NCI-H2107 (cell line): ENCODE measurements at places on chromosomes 6 and 20.

DNA sequence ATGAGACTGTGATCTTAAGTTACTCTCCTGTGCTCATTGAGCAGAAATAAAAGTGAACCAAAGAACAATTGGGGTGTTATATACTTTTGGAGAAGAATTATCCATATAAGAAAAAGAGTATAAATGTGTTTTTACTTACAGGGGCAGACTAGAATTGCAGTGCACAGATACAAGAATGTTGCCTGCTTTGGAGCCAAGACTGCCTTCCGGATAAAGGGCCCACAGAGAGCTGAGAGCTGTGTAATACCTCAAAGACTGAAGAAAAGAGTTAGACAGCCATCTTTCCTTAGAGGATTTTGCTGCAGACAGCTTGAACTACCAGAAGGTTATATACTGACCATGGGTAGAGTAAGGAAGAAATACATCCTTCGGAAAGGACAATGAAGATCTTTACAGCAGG lies 1235.5 kb upstream of the CITED2 start:
- DNase-seq, result no peak

GRCh38 chr6:148112851-148113319 lies 229.8 kb upstream of the SASH1 start:
- no peak for DNase-seq

DNA sequence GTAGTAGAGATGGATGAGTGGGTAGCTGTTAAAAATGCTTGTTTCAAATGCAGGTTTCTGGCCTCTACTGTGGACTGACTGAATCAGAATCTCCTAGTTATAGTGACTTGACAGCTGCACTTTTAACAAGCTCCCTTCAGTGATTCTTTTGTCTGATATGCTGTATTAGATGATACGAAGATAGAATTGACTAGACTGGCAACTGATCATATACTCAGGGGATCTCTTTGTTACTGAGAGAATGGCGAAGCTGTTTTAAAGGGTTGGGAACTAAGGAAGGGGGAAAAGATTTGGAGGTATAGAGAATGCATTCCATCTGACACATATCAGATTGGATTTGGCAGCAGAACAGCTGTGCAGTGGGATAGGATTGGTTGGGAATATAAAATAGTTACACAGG lies 7.0 kb downstream of the ENPP4 start:
- DNase-seq, result no peak

DNA sequence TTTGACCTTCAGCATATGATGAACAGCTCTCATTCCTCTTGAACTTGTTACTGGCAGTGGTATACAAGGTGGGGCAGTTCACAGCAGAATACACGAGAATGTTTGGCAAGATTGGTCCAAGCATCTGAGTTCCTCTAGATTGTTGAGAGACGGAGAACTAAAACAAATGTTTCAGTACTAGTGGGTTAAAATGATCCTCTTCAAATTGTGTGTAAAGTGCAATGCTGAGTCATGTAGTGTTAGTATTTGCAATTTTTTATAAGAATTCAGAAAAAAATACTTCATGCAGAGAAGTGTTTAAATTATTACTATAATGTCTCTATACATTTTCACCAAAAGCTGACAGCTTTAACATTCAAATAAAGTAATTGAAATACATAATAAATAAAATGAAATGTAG lies 879.8 kb downstream of the TFAP2A start:
- no peak for DNase-seq

DNA sequence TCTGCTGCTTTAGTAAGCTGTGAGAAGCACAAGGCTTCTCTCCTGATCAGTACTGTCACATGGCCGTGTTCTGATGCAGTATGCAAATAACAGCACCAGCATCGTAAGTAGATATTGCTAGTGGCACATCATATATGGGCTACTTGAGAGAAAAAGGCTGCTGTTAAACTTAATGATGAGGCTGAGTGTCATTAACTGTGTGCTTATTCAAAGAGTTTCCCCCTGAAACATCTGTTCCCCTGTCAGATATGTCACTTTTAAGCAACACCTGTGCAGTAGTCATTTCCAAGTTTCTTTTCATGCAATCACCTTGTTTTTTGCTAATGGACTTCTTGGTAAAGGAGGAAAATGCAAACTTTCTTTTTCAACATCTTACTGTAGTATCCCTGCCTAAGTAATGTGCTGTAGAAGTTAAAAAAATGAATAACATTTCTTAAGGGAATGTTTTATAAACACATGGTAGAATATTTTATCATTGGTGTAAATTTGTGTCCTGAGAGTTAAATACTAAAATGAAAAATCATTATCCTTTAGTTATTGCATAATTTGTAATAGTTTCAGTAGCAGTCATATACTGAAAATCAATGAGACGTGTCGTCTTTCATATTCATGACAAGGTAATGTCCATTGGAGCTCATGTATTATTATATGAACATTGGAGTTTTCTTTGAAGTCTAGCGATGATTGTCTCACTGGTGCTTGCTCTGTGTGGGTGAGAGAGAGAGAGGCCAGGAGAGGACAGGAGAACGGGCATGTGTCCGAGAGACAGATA lies 366.3 kb downstream of the CDKAL1 start:
- no peak for DNase-seq

- no peak for DNase-seq
These were observed 149.0 kb upstream of the SGK1 start for GRCh38 chr6:134466771-134467525.

- DNase-seq, result no peak
These were observed 54.5 kb upstream of the TENT5A start for GRCh38 chr6:81806793-81807565.

- no peak for DNase-seq
These were observed 140.0 kb upstream of the SGK1 start for GRCh38 chr6:134457941-134458340.

DNA sequence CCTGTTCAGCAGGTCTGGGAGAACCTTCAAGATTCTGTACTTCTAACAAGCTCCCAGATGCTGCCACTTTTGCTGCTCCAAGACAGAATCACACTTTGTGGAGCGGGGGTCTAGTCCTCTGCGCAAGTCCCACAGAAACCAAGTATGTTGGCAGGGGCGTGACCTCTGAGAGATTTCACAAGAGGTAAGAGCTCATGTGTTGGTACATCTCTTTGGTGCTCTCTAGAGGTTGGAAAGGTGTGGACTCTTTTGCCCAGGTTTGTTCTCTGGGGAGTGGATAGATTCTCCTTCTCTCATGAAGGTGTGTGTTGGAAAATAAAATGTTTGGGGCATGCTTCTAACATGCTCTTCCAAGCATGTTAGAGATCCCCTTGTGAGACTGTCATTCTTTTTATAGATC lies 340.9 kb upstream of the IRAK1BP1 start:
- DNase-seq, result no peak

- DNase-seq, result no peak
These were observed 70.4 kb downstream of the PLAGL1 start for GRCh38 chr6:143937668-143937970.

GRCh38 chr20:7629880-7630279 lies 310.4 kb downstream of the HAO1 start:
- DNase-seq, result no peak

- no peak for DNase-seq
These were observed 39.2 kb downstream of the PSMG4 start for GRCh38 chr6:3297909-3298308.

GRCh38 chr6:29723666-29724588 lies 693 bp downstream of the HLA-F start:
- no peak for DNase-seq

GRCh38 chr20:43376831-43377230 lies 80.9 kb upstream of the SRSF6 start:
- no peak for DNase-seq
